ENCODE measurements at places on chromosomes 5 and 9.

GRCh38 chr5:134236318-134236717 lies 10.4 kb upstream of the PPP2CA start:
- DNase-seq: no peak

DNA sequence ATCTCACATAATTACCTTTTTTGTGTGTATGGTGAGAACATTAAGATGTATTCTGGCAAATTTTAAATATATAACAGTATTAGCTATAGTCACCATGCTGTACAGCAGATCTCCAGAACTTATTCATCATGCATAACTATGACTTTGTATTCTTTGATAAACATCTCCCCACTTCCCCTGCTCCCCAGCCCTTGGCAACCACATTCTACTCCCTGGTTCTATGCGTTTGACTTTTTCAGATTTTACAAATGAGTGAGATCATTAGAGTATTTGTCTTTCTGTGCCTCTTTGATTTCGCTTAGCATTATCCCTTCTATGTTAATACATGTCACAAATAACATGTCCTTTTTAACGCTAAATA lies 49.4 kb downstream of the SMC2 start:
- no peak for DNase-seq

DNA sequence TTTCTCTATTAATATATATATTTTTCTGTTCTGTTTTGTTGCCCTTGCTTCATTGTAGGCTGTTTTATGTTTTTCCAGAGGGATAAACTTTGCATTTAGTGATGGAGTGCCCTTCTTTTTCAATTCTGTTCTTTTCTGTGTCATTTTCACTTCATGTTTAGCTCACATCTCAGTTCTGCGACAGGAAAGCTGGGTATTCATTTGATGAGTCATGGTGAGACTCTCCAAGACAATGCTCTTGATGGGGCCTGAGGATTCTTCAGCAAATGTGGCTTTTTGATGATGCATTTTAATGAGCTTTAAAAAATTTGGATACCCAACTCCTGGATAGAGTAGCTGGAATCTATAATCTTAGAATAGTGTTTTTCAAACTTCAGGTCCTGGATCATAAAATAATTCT lies 56.5 kb upstream of the SPATA31D4 start:
- no peak for DNase-seq

DNA sequence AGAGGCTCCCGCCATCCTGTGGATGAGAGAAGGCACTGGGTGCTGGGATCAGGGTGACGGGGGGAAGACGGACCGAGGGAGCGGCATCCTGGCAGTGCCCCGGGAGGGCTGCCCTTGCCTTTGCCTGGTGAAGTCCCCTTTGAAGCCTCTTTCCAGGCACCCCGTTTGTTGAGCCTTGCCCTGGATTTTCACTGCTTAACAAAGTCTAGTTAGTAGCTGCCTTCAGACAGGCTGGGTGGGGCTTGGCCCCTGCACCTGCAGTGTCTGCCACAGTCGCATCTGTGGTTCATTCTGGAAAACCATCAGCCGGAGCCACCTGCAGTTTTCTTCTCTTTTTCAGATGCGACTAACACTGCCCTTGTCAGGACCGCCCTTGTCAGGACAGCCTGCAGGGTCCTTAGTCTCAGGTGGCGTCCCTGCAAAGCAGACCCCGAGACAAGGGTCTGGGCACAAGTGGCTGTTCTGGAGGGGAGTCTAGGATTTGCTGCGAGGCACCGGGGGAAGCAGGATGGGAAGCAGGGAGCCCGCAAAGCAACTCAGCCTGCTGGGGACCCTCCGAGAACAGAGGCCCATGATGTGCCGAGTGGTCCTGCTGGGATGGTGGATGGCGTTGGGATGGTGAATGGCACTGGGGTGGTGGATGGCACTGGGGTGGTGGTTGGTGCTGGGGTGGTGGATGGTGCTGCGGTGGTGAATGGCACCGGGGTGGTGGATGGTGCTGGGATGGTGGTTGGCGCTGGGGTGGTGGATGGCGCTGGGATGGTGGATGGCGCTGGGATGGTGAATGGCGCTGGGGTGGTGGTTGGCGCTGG lies 147.9 kb upstream of the COL5A1 start:
- DNase-seq: no peak

- DNase-seq: no peak
These were observed 226.1 kb downstream of the GOLPH3 start for GRCh38 chr5:31948006-31948405.

DNA sequence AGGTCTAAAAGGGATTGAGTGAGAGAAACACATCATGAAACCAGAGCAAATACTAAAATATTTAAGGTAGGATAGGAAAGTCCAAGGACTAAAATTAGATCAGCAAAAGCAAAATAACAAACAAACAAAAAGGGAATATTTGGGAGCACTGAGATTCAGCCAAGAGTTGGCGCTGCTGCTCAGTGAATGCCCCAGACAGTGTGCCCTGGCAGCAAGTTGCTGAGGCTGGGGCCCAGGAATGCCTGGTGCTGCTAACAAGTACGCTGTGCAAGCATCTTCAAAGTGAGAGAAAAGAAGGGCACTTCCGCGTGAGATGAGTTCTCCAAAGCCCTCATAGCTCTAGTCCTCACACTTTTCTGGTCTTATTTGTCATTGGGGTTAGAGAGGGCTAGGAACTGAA lies 603.3 kb downstream of the EFNA5 start:
- no peak for DNase-seq

GRCh38 chr5:107630184-107630583 lies 40.6 kb downstream of the EFNA5 start:
- DNase-seq: no peak

- DNase-seq: no peak
These were observed 4.5 kb downstream of the OBP2A start for GRCh38 chr9:135550344-135550918.

DNA sequence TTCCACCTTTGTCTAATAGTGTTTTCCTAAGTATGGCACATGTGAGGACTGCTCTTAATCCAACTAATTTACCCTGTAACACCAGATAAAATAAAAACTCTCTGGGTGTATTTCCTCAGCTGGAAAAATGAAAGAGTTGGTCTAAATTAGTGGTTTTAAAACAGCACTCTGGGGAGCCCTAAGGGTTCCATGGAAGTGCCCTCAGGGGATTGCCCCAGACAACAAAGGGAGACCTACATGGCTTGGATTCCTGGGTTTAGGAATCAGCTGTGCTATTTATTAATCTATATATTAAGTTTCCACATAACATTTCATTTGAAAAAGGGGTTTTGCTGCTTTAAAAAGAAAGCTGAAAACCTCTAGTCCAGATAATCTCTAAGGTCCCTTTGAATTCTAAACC lies 20.2 kb downstream of the ADAMTS6 start:
- DNase-seq: no peak

All from activated T-cell treated with anti-CD3 and anti-CD28 coated beads for 24 hours (primary cell).